ENCODE measurements at places on chromosomes 16 and 17.

- DNase-seq = peak; percentile 90
Measured at GRCh38 chr17:17032131-17032692, 10.0 kb upstream of the MPRIP start.

DNA sequence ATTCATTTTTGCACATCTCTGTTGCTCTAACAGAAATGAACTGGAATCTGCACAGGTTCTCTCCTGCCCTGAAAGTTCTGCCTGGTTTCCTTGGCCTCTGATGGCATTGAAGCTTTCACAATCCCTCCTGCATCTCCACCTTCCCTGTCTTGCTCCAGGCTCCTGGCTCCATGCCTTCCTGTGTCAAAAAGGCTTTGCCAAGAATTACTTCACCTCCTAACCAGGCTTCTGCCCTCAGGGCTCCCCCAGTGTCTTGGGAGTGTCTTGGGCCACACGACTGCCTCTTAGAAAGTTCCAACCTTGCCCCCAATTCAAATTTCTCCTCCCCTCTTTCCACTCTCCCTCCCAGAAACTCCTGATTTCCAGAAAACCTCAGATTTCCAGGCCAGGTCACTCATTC lies 37.0 kb upstream of the DNAH9 start:
- peak; percentile 27 for DNase-seq

DNA sequence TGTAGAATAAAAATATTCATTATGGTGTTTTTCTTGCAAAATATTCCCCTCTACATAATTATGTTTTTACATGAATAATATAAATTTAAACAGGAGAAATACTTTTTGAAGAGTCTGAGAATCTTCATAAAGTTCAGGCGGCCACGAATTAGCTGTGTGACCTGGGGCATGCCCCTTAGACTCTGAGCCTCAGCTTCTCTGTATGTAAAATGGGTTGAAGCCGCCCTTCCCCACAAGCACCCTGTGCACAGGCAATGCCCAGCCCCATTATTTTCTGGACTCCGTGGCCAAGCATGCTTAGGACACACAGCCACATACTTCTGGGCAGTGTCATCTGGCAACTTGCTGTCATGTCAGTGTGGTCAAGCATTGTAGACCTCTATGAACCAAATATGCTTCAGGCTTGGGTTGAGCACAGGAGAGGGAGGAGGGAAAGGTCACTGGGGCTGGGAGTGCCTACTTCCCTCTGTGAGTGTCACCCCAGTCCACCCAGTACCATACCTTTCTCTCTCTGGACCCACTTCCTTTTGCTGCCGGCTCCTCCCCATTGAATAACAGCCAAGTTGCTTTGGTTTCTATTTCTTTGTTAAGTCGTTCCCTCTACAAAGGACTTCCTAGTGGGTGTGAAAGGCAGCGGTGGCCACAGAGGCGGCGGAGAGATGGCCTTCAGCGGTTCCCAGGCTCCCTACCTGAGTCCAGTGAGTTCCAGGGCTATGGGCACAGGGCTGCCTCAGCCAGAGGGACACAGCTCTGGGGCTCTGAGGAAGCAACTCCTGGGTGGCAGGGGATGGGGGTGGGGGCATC lies at the start of gene LGALS9:
TSS of gene LGALS9 (plus strand) at position 582 of the 804 bp plus-strand sequence. CDS start at position 660, 78 bp downstream.
- DNase-seq = no peak

- DNase-seq = no peak
Measured at GRCh38 chr16:75319513-75320411, 68.3 kb upstream of the BCAR1 start.

GRCh38 chr17:76644995-76645394 lies 1.4 kb upstream of the ST6GALNAC1 start:
- DNase-seq = no peak

DNA sequence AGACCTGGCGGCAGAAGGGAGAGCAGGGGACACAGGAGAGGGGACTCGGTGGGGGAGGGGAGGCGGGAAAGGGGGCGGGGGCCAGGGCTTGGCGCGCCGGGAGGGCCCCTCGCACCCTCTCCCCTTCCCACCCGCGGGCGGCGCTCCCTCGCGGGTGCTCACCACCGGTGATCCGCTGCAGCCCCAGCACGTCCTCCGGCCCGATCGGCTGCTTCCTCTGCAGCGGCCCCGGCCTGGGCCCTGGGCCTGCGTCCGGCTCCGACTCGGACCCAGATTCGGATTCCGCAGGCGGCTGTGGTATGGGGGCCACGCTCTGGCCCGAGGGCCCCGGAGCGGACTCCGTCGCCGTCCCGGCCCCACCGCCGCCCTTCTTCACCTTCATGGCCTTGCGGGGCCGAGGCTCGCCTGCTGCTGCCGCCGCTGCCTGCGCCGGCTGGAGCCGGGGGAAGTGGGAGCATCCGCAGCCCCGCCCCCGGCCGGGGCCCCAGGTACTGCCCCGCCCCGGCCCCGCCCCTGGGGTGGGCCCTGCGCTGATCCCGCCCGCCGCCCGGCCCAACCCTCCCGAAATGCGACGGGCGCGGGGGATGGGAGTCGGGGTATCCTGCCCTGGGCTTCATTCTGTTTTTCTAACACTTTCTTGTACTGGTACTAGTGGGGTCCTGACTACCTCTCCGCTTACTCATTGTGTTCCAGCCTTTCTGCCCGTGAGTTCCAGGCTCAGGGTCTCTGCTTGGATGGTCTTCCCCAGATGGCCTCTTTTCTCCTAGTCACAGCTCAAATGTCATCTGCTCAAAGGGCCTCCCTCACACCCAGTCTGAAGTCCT lies at the start of gene UNC119:
TSS of gene UNC119 (minus strand) at position 449 of the 824 bp plus-strand sequence. CDS start at position 382, 67 bp downstream.
- peak; percentile 93 for DNase-seq

DNA sequence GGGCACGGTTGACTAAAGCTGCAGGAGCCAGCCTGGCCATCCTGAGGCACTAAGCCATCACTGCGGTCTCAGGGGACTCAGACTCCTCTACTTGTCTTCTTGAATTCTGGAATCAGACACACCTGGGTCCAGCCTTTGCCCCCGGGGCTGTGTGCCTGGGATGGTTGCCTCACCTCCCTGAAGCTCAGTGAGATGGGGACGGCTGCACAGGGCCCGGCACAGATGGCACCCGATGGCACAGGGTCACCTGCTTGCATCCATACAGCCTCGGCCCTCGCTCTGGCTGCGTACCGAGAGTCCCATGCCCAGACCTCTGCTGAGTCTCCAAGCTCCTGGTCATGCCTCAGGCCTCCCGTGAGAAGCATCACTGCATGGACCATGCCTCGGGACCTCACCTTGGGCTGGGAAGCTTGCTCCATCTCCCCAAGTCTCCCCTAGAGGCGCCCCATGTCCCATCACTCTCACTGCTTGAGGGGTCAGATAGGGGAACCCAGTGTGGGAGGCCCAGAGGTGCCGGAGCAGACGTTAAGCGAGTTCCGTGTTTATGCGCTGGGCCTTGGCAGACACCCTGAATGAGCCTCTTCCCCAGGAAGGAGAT lies 316.3 kb downstream of the SEC14L1 start:
- no peak for DNase-seq

GRCh38 chr16:85724936-85725335 lies 26.0 kb downstream of the C16orf74 start:
- no peak for DNase-seq

GRCh38 chr16:2473446-2473926 lies 1.4 kb upstream of the TBC1D24 start:
- no peak for DNase-seq

DNA sequence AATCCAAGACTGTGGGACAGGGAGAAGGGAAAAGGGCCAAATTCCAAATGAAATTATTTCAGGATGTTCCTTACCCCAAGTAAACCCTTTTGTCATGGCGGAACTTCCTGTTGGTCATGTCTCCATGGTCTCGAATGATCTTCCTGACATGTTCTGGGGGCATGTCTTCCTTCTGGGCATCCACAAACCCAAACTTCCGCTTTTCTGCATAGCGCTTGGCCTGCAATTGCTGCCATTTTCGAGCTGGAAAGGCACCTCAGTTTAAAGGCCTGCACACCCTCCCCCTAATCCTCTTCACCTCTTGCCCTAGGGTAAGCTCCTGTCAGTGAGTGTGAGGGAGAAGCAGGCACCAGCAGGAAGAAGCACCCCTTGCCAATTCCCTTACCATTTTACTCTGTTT lies 1.2 kb downstream of the PRPF8 start:
- DNase-seq = no peak

GRCh38 chr17:32604966-32605365 lies 118.2 kb downstream of the CDK5R1 start:
- no peak for DNase-seq

All from islet precursor cell (in vitro differentiated cells).